Mesothelial cell of epicardium (in vitro differentiated cells): ENCODE measurements at places on chromosomes 4 and X. TPM values are rescaled to one million over a fixed set of nuclear protein-coding genes. Genes with fewer than 3 reads are reported as not detected.

GPR143 gene
- total RNA-seq: 6.4 to 7.7 TPM (median 7.3 TPM) in 3 replicates

BMX gene
- total RNA-seq: not detected in 3 replicates

AKAP4 gene
- total RNA-seq: not detected in 3 replicates

DCAF12L2 gene
- total RNA-seq: 1.6 to 1.7 TPM (median 1.7 TPM) in 3 replicates
